ENCODE measurements at places on chromosomes 2 and 18. TPM values are rescaled to one million over a fixed set of nuclear protein-coding genes. Genes with fewer than 3 reads are reported as not detected.

- DNase-seq: no peak
These were observed 4.9 kb downstream of the AAK1 start for GRCh38 chr2:69638630-69639029.

GRCh38 chr18:79586436-79587225 is 93.0 kb upstream of the CTDP1 start:
- DNase-seq: peak; percentile 15

- DNase-seq: no peak
These were observed 77.5 kb downstream of the EPHA4 start for GRCh38 chr2:221494556-221494955.

RGPD4 gene
- total RNA-seq: not detected

RFTN2 gene
- 5.0 TPM for total RNA-seq

DNA sequence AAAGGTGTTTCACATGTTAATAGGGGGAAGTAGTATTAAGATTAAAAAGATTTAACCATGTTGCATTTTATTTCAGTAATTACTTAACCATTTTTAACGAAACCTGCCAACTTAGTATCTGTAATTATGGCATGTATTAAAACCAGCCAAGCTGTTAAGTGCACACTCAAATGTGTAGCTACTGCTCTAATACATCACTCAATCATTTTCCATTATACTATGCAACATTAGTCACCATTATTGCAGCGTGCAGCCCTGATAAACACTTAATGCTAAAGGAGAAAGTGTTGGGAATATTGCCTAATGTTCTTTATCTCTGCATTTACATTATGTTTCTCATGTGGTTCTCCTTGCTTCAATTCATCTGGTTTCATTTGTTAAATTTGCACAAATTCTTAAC is 745.9 kb upstream of the FAM98A start:
- DNase-seq: no peak

DNER gene
- 2.5 TPM for total RNA-seq

POTEE gene
- total RNA-seq: not detected

HAAO gene
- total RNA-seq: 8.1 TPM

- no peak for DNase-seq
These were observed 124.3 kb downstream of the PAX3 start for GRCh38 chr2:222174450-222174849.

SGPP2 gene
- 25.8 TPM for total RNA-seq

DNA sequence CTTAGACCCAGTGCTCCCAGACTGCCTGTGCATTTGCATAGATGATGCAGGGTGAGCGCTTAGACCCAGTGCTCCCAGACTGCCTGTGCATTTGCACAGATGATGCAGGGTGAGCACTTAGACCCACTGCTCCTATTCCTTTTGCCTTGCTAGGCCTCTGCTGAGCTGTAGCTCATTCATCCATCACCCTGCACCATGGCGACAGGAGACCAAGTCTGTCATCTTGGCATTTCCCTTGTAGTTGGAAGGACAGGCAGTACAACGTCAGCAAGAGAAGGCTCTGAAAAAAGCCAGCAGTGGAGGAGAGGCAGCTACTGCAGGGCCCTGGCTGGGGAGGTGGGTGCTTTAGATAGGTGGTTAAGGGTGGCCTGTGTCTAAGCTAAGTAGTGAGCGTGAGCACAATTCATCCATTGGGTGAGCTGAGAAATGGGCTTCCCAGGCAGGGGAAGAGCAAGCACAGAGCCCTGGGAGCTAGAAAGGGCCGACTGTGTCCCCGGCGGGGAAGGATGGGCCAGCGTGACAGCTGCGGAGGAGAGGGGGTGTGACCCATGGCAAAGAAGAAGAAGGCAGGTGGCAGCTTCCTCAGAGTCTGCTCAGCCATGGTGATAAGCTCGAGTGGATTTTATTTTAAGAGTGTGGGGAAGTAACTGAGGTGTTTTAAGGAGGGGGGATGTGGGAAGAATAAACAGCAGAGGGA is 108.8 kb downstream of the LPIN1 start:
- DNase-seq: no peak

GNLY gene
- 2.1 TPM for total RNA-seq

- DNase-seq: peak; percentile 6
These were observed 22.8 kb upstream of the HES6 start for GRCh38 chr2:238262496-238263122.

DNA sequence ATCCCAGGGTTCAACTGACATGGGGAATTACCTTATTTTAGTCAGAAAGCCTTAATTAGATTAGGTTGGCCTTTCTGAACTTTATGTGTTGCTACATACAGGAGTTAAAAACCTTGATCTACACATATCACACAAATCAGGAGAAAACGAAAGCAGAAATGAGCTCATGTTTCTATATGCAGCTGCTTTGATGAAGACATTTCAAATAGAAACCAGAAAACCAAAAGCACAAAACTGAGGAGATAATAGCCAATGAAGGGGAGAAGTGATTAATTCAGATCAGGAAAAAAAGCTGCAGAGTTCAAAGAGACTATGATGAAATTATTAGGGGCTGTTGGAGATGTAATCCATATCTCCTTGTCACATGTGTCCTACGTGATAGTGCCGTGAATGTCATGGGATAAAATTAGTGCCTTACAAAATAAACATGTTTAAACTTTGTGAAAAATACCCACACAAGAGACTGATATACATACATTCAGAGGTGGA is 255.0 kb downstream of the CAMKMT start:
- no peak for DNase-seq

DNA sequence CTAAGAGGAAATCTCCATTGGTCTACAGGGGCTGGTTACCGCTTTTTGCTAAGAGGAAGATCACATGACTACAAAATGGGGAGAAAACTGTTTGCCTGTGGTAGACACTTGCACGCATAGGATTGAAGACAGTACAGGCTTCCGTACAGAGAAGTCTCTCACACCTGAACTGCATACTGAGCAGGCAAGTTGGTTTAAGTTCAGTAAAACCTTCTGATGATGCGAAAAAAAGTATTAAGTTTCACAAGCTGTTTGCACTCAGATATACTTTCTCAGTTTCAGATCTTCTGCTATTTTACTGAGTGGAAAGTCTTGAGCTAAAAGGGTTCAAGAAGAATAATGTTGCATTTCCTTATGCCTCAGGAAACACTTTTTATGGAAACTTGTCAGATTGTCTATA is 292.2 kb upstream of the MC4R start:
- no peak for DNase-seq

- DNase-seq: no peak
These were observed 1134.9 kb upstream of the FAM98A start for GRCh38 chr2:34734042-34734441.

GRCh38 chr2:100350661-100351185 is 28.4 kb upstream of the LONRF2 start:
- no peak for DNase-seq

DIPK1C gene
- 13.6 TPM for total RNA-seq

BBS5 gene
- total RNA-seq: 6.7 TPM

GRCh38 chr2:69934614-69934908 is 19.7 kb downstream of the MXD1 start:
- no peak for DNase-seq

DNA sequence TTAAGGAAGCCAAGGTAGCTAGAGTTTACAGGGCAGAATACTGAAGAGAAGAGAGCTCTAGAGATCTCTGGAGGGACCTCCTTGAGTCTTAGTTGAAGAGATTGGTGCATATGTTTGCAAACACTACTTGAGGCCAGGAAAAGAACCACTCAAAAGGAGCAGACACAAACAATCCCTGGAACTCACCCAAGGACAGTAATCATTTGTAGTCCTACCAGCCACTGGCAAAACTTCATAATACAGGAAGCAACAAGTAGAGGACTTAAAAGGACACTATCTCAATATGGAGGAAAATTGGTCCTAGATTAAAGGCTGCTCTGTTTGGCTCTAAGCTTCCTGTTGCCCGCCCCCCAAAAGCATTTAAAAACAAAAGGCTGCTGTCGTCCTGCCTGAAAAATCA is 46.9 kb upstream of the UBXN4 start:
- DNase-seq: no peak

DNA sequence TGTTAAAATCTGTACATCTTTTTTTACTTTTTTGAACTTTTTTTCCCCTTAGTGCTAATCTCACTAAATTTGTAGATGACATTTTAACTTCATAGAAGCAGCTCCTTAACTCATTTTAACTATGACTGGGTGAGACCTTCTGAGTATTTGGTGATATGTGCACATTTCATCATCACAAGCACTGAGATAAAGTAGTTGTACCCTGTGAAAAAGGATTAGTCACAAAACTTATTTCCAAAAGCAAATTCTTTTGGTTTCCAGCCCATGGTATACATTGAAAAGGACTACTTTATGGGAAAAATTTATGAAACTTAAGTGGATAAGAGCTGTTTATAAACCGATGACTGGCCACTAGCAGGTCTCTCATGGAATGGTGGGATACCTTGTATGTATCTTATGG is 581.5 kb downstream of the PLCL1 start:
- DNase-seq: no peak

- DNase-seq: no peak
These were observed 50.5 kb downstream of the USP37 start for GRCh38 chr2:218517434-218518206.

DNA sequence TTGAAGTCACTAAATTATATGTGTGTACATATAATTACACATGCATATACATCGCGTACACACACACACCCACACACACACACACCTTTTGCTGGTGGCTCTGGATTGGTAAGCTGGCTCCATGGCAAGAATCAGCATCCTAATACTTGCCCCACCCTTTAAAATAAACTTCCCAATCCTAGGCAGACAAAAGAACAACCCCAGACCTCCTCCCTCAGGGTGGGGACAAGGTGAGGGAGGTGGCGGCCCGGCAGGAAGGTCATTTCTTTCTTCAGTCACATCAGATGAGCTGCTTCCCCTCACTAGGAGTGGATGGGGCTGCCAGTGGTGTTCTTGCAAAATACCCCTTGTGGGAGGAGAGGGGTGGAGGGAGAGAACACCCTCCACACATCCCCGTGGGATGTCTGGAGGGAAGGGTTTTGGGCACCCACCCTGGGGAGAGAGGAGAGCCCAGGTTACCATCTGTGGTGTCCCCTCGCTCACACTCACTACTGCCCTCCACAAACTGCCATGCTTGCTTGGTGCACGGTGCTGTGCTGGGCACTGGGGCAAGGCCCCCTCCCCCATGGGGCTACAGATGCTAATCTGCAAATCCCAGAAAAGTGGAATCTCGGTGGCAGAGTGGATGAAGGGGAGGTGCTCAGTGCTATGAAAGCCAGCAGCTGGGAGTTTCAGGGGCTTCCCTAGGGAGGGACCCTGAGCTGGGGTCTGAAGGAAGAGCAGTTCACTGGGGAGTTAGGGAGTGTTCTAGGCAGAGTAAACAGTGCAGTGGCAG is 64.0 kb downstream of the ODC1 start:
- no peak for DNase-seq

DNA sequence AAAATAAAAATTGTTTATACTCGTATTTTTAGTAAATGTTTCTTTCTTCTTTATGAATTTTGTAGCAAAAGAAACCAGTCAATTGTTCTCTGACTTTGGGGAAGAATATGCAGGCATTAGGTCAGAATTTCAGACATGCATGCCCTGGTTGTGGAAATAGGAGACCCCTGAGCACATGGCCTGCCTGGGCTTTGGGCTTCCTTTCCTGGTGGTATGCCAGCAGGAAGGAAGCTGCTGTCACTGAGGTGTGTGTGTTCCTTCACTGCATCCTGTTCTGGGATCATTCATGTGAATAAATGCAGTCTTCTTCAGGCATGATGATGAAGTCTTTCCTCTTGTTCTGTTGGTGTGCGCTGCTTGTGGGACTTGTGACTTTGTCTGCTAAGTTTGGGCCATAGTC is 920.2 kb upstream of the VRK2 start:
- DNase-seq: no peak

- DNase-seq: no peak
These were observed 46.8 kb upstream of the SMIM21 start for GRCh38 chr18:75474332-75474731.

- DNase-seq: no peak
These were observed 23.3 kb downstream of the PELI1 start for GRCh38 chr2:64120928-64121327.

L3MBTL4 gene
- 3.1 TPM for total RNA-seq

- DNase-seq: peak; percentile 54
These were observed 584.8 kb downstream of the MBD2 start for GRCh38 chr18:53639687-53640086.

DNA sequence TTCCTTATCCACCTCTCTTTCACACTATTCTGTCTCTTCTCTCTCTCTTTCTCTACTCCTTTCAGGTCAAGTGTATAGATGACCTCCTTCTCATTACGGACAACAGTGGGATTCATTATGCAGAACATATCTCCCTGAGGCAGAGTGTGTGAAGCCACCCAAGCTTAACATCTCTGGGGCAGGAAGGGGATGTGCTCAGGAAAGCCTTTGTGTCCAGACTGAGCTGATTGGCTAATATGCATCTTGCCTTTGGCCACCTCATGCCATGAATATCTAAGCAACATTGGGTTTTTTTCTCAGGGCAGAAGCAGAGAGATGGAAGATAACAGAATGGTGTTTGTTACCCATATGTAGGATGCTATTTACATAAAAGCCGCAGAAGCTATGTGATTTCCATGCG is 211.4 kb upstream of the LRRTM1 start:
- DNase-seq: no peak

All from heart left ventricle (tissue), 16 donors.